ENCODE measurements at places on chromosomes 4 and X. TPM values are rescaled to one million over a fixed set of nuclear protein-coding genes. Genes with fewer than 3 reads are reported as not detected.

DNA sequence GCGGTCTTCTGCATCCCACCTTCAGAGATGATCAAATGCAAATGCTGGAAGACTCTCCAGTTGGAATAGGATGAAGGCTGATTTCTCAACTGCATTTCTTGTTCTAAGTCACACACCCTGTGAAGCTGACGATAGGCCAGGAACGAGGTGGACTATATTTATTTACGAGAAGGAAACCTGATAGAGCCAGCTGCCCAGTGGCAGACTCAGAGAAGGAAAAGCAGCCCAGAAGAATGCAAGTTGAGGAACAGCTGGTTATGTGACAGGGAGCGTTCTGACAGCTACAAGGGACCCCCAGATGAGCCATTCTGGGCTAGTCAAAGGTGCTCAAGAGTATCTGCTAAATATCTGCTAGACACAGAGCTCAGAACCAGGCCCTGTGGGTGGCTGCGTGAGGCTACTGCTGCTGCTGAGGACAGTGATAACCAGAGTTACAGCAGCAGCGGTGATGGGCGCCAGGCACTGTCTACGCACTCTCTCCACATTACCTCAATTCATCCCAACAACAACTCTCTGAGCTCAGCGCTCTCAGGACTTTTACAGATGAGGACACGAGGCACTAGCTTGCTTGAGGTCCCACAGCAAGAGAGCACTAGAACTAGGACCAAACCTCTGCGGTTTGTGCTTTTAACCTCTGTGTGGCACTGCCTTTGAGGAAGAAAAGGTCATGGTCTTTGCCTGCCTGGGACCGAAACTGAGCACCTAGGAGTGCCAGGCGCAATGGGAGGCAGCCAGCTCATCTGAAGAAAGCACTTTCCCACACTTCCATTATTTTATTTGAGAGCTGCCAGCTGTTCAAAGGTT is 69.0 kb downstream of the GATB start:
- DNase-seq = no peak

MAGEA4 gene
- not detected for total RNA-seq

FOXO4 gene
- 18.9 TPM for total RNA-seq

DNA sequence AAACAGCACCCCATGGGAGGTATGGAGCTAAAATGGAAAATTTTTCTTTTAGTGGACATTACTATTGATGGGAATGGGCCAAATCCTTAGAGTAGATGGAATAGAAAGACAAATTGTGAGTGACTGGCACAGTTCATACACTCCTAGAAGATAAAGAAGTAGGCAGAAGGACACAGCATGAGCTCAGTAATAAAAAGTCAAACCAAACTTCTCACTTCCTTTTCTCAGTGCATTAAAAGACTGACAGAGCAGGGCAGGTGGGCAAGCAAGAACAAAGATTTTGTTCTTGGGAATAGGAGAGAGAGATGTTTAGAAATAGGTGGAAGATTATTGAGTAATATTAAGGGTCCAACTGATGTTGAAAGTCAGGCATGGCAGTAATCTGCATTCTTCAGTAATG is 132.5 kb downstream of the ATP10D start:
- DNase-seq = no peak

GRCh38 chrX:100636321-100636991 is at the start of gene TSPAN6:
Gene TSPAN6 (minus strand): TSS chrX:100636806. CDS start chrX:100636694, 112 bp downstream.
- DNase-seq = peak; percentile 83

- DNase-seq = no peak
Observed at GRCh38 chr4:151652841-151653547, 107.8 kb downstream of the GATB start.

All from ureter (tissue), 1 donor.